ENCODE measurements at places on chromosomes 4 and X. TPM values are rescaled to one million over a fixed set of nuclear protein-coding genes. Genes with fewer than 3 reads are reported as not detected.

Gene DCHS2
- total RNA-seq = not detected

Gene CCNB3
- 0.07 TPM for total RNA-seq

Gene CYBB
- 5.0 TPM for total RNA-seq

Gene CACNA1F
- total RNA-seq = 1.6 TPM

Gene CDK16
- 113 TPM for total RNA-seq

Gene RPL9
- total RNA-seq = 2,590 TPM

Gene PITX2
- not detected for total RNA-seq

Gene RNF128
- total RNA-seq = 0.12 TPM

Gene HHIP
- total RNA-seq = not detected

- no peaks in the 10 kb centered on the region for H3K27me3 ChIP-seq
- H3K36me3 ChIP-seq = no peaks in the 10 kb centered on the region
- H3K4me1 ChIP-seq = peaks cover 8% of the 10 kb centered on the region
Observed at GRCh38 chr4:38364383-38364963, 299.5 kb upstream of the KLF3 start.

DNA sequence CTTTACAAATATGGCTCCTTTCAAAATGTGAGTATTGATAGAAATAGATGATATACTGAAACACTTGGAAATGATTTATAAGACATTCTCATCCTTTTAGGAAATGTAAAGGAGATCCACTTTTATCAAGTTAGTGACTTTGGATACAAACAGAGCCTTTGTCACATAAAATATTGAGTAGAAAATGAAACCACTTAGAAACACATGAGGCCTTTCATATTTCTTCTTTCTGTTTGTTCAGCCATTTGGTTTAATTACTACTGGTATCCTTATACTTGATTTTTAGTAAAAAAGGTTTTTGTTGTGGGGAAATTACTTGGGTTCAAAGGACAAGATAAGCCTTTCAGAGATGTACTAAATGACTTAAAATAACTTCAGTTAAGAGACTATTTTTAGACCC lies 4.1 kb downstream of the STOX2 start:
- H3K4me1 ChIP-seq = peaks cover 2% of the 10 kb centered on the region
- no peak for DNase-seq
- H3K4me3 ChIP-seq = no peak overlapping the region
- H3K27me3 ChIP-seq = peaks cover 26% of the 10 kb centered on the region
- no peak overlapping the region for H3K27ac ChIP-seq
- no peaks in the 10 kb centered on the region for H3K36me3 ChIP-seq

GRCh38 chr4:124060261-124060918 lies 652.1 kb downstream of the ANKRD50 start:
- H3K4me3 ChIP-seq = no peak overlapping the region
- DNase-seq = no peak
- H3K4me1 ChIP-seq = no peaks in the 10 kb centered on the region
- H3K27ac ChIP-seq = no peak overlapping the region
- no peaks in the 10 kb centered on the region for H3K27me3 ChIP-seq

DNA sequence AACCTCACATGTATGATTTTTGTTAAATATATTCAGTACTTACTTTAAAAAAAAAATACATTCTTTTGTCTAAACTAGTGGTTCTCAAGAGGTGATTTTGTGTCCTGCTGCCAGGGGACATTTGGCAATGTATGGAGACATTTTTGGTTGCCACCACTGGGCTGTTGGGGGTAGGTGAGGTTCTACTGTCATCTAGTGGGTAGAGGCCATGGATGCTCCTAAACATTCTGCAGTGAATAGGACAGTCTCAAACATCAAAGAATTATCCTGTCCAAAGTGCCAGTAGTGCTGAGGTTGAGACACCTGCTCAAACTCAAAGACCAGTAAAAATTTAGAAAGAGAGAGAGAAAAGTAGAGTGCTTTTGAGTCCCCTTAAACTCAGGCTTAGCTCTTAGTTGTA lies 32.9 kb upstream of the PGM2 start:
- no peaks in the 10 kb centered on the region for H3K4me1 ChIP-seq
- no peaks in the 10 kb centered on the region for H3K36me3 ChIP-seq
- DNase-seq = peak; percentile 12

- no peak overlapping the region for H3K27ac ChIP-seq
- no peaks in the 10 kb centered on the region for H3K4me1 ChIP-seq
- DNase-seq = no peak
- H3K27me3 ChIP-seq = no peaks in the 10 kb centered on the region
- no peak overlapping the region for H3K4me3 ChIP-seq
Observed at GRCh38 chrX:13876652-13877051, 59.8 kb upstream of the GPM6B start.

- H3K27me3 ChIP-seq = no peaks in the 10 kb centered on the region
- no peaks in the 10 kb centered on the region for H3K36me3 ChIP-seq
- no peaks in the 10 kb centered on the region for H3K4me1 ChIP-seq
- no peak for DNase-seq
- no peak overlapping the region for H3K27ac ChIP-seq
- H3K4me3 ChIP-seq = no peak overlapping the region
Observed at GRCh38 chr4:8776366-8776765, 95.3 kb downstream of the HMX1 start.

GRCh38 chr4:70629469-70630090 lies 1.0 kb downstream of the ENAM start:
- no peak for DNase-seq
- no peak overlapping the region for H3K4me3 ChIP-seq
- H3K27ac ChIP-seq = no peak overlapping the region
- no peaks in the 10 kb centered on the region for H3K36me3 ChIP-seq
- no peaks in the 10 kb centered on the region for H3K4me1 ChIP-seq
- H3K27me3 ChIP-seq = no peaks in the 10 kb centered on the region

GRCh38 chr4:23033796-23034195 lies 341.1 kb downstream of the GBA3 start:
- no peak overlapping the region for H3K27ac ChIP-seq
- H3K36me3 ChIP-seq = no peaks in the 10 kb centered on the region
- no peak overlapping the region for H3K4me3 ChIP-seq

DNA sequence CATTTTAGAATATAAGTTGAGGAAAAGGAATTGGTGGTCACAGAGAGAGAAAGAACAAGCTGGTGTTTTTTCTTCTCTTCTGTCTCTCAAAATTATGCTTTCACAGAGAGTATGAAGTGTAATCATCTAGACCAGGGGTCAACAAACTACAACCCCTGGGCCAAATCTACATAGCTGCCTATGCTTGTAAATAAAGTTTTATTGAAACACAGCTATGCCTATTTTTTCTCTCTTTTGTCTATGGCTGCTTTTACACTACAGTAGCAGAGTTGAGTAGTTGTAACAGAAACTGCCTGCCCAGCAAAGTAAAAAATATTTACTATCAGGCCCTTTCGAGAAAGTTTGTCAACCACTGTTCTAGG lies 6.7 kb upstream of the FAM9C start:
- peaks cover 27% of the 10 kb centered on the region for H3K4me1 ChIP-seq
- H3K36me3 ChIP-seq = no peaks in the 10 kb centered on the region
- peak overlapping the region; percentile 91 for H3K27ac ChIP-seq

DNA sequence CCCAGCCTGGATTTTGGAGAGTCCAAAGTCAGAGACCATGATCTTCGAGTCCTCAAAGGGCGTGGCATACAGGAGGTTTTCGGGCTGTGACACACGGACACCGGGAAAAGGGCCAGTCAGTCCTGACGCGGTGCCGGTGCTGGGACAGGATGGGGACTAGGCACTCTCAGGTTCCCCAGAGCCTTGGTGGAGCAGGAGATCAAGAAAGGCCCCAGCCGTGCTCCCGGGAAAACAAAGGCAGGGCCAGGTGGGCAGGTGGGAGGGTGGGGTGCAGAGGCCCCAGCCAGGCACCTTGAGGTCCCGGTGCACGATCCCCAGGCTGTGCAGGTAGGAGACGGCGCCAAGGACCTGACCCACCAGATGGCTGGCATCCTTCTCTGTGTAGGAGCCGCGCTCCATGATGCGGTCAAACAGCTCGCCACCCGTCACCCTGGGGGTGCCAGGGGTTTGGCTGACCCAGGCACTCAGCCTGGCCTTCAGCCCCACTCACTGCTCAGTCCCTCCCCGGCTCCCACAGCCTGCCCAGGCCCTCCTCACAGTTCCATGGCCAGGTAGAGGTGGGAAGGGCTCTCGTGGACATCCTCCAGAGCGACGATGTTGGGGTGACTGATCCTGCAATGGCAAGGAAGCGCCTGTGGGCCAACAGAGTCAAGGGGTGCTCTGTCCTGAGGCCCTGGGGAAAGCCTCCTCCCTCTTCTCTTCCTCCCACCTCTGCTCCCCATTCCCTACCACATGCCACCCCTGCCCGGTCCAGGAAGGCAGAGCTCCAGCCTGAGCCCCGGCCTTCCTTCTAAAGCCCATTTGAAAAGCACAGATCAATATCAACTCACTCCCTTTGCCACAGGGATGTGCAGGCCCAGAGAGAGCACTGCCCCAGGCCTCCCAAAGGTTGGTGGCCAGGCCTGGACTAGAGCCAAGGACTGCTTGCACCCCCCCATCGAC lies 1.8 kb downstream of the PNCK start:
- H3K27ac ChIP-seq = no peak overlapping the region
- no peaks in the 10 kb centered on the region for H3K27me3 ChIP-seq
- H3K4me3 ChIP-seq = no peak overlapping the region
- H3K4me1 ChIP-seq = no peaks in the 10 kb centered on the region
- no peaks in the 10 kb centered on the region for H3K36me3 ChIP-seq

GRCh38 chrX:40068048-40068447 lies 29.7 kb downstream of the BCOR start:
- H3K4me3 ChIP-seq = no peak overlapping the region
- H3K27ac ChIP-seq = no peak overlapping the region
- no peak for DNase-seq
- no peaks in the 10 kb centered on the region for H3K4me1 ChIP-seq

GRCh38 chr4:1830642-1831228 lies 25.2 kb downstream of the LETM1 start:
- H3K4me3 ChIP-seq = no peak overlapping the region
- H3K4me1 ChIP-seq = no peaks in the 10 kb centered on the region
- no peaks in the 10 kb centered on the region for H3K27me3 ChIP-seq
- no peak for DNase-seq

DNA sequence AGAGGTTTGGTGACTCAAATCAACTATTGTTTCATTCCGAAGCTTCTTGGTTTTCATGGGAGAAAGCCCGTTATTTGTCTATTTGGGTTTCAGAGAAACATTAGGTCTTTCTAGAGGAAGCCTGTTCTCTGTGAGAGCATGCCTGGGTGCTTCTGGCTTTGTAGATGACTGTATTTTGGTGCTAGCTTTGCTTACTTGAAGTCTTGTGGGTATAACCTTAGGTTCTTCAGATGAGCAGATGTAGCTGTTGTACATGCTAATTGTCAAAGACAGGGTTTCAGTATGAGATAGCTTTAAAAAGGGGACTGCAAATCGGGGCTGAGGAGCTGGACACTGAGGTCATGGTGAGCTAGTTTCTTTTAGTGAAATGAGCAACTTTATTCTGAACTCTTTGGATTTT lies 7.9 kb upstream of the STOX2 start:
- H3K4me3 ChIP-seq = no peak overlapping the region
- no peaks in the 10 kb centered on the region for H3K4me1 ChIP-seq
- no peaks in the 10 kb centered on the region for H3K27me3 ChIP-seq
- no peak overlapping the region for H3K27ac ChIP-seq
- no peak for DNase-seq
- H3K36me3 ChIP-seq = no peaks in the 10 kb centered on the region

- H3K4me1 ChIP-seq = no peaks in the 10 kb centered on the region
- H3K27me3 ChIP-seq = no peaks in the 10 kb centered on the region
- no peak overlapping the region for H3K4me3 ChIP-seq
- no peak overlapping the region for H3K27ac ChIP-seq
- DNase-seq = no peak
Observed at GRCh38 chr4:182190306-182190705, 52.9 kb upstream of the TENM3 start.

DNA sequence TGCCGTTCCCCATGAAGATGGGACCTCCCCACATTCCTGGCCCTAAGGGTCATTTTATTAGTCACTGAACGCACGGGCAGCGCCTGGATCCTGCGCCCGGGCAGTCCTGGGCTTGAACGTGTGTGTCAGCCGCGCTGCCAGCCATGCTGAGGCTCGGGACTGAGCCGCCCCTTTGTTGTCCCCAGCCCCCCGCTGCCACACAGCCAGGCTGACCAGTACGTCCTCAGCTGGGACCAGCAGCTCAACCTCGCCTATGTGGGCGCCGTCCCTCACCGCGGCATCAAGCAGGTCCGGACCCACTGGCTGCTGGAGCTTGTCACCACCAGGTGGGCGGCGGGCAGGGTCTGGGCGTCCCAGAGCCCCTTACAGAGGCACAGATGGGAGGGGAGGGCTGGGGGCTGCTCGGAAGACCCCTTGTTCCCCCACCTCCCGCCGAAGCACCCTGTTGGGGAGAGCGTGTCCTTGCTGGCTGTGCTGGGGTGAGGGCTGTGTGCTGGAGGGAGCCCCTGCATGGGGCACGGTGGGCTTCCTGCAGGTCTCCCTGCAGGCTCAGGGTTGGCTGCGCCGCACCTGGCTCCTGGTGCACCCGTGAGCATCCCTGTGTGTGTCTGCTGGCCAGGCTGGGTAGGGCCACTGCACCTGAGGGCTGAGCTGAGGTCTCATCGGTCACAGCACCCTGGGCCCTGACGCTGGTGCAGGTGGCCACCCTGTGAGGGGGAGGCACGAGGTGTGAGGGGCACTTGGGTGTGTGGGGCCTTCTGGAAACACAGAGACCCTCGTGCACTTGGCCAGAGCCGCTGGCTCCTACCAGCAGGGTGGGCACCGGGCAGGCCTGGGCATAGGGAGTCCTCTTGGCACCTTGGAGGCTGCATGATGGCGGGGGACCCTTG lies 1.0 kb downstream of the IDUA start:
- H3K27me3 ChIP-seq = no peaks in the 10 kb centered on the region
- DNase-seq = no peak
- peaks cover 16% of the 10 kb centered on the region for H3K36me3 ChIP-seq

GRCh38 chr4:144739511-144740033 lies 93.6 kb downstream of the HHIP start:
- H3K4me3 ChIP-seq = no peak overlapping the region
- DNase-seq = no peak
- H3K4me1 ChIP-seq = no peaks in the 10 kb centered on the region
- no peak overlapping the region for H3K27ac ChIP-seq
- H3K27me3 ChIP-seq = no peaks in the 10 kb centered on the region

DNA sequence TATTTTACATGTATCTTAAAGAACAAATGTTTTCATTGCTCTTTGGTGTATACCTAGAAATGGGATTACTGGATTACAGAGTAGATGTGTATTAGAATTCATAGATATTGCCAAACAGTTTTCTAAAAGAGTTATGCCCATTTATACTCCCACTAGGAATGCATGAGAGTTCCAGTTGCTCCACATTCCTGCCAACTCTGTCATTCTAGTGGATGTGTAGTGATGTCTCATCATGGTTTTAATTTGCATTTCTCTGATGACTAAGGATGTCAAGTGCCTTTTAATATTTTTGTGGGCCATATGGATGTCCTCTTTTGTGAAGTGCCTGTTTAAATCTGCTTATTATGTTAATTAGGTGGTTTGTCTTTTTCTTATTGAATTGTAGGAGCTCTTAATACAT lies 65.6 kb upstream of the BMP2K start:
- H3K4me1 ChIP-seq = no peaks in the 10 kb centered on the region
- no peaks in the 10 kb centered on the region for H3K27me3 ChIP-seq
- no peaks in the 10 kb centered on the region for H3K36me3 ChIP-seq
- no peak overlapping the region for H3K27ac ChIP-seq
- no peak overlapping the region for H3K4me3 ChIP-seq
- no peak for DNase-seq
